ENCODE measurements at places on chromosomes 13 and 19.

DNA sequence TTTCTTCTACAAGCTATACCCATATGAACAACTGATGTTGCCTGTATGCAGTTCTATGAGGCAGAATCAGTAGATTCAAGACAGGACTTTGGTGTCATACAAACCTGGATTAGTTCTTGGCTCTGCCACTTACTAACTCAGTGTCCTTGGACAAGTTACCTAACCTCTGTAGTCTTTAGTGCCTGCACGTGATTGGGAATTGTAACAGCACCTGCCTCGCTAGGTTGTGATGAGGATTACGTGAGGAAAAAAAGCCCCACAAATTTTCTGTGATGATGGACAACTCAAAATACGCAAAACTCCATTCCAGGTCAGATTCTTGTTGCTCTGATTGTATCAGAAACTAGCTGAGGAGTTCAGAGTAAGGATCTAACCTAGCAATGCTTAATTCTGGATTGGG lies 89.3 kb downstream of the LRCH1 start:
- DNase-seq, result no peak

GRCh38 chr13:33707449-33707848 lies 110.5 kb upstream of the RFC3 start:
- DNase-seq, result no peak

DNA sequence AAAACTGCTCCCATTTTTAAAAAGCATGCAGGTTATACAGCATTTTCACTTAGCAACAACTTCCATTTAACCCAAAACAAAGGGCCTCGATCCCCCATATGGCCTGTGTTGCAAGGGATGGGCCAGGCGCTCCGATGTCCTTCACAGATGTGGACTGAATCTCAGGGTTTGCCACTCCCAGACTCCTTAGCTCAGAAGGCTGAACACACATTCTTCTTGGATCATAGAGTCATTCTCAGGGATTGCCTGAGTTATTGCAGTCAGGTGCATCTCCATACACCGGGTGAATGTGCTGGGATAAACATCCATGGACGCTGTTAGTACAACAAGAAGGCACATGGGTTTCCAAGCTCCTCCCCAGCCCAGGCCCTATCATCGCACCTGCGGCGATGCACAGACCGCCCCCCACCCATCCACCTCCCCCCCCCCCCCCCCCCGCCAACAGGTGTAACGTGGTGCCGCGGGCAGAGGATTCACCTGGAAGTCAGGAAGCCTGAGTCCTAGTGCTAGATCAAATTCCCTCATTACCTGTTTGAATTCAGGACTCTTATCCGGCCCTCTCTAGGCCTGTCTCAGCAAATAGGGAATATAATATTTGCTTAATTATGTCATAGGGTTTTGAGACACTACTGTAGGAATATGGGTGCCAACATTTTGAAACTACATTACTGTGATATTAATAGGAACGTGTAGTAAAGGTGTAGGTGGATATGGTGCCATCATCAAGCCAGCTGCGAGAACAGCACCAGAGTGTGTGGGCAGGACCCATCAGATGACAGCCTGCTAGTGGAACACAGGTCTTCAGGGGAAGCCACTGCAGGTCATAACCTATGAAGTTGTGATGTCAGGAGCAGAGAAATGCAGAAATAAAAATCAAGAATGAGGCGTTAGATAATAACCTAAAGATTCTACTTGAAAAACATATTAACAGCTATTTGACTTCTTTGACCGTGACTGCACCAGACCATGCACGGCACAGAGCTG lies 110.9 kb downstream of the SACS start:
- DNase-seq, result peak; percentile 63

- DNase-seq, result no peak
Observed at GRCh38 chr13:52141299-52141698, 12.4 kb upstream of the NEK5 start.

- no peak for DNase-seq
Observed at GRCh38 chr13:111912453-111912866, 154.5 kb upstream of the SOX1 start.

Data from NCI-H510A treated with DMSO at 0.1 percent for 48 hours (cell line).